ENCODE measurements at places on chromosomes 13 and 19.

DNA sequence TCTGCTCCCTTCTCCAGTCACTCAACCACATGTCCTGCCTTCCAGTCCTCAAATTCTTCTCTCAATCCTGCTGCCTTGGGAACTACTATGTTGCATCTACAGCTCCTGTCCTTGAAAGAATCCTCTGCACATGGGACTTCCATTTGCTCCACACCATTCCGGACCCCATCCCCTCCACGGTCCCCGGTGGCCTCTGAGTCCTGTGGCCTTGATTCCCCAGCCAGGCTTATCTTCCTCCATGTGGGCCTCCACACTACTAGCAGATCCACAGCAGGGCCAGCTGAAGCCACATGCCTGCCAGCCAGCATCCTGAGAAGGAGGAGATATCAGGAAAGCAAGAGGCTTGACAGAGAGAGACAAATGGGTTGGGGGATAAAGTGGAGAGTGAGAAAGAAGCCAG, 1323.8 kb downstream of the UQCRFS1 start:
- no peak for DNase-seq

DNA sequence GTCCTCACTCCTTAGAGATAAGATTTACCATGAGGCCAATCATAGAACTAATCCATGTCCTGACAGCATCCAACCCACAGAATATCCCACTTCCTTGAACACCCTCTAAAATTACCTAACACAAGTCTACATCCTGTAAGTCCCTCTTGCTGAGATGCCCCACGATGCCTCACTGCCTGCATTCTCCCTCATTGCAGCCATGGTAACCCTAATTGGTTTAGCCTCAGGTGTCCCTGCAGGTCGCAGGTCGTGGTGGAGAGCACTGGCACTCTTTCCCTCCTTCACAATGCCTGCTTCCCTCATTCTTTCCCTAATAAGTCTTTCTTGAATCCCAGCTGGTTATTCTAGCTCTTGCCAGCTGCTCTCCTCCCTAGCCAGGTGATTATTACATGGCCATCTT, 35.3 kb upstream of the MYO16 start:
- no peak for DNase-seq

- no peak for DNase-seq
These were observed 536.7 kb upstream of the ARGLU1 start for GRCh38 chr13:107104631-107105030.

DNA sequence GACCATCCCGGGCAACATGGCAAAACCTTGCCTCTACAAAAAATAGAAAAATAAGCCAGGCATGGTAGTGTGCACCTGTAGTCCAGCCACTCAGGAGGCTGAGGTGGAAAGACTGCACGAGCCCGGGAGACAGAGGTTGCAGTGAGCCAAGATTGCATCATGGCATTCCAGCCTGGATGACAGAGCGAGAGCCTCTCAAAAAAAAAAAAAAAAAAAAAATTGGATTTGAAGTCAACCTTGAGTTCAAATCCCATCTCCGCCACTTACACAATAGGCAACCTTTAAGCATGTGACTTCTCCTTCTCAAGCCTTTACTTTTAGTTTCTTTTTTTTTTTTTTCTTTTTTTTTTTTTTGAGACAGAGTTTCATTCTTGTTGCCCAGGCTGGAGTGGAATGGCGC, 12.0 kb downstream of the KASH5 start:
- no peak for DNase-seq

- no peak for DNase-seq
These were observed 21.3 kb downstream of the DNAJC3 start for GRCh38 chr13:95698047-95698749.

Measured in stimulated activated naive CD8-positive, alpha-beta T cell treated with anti-CD3 and anti-CD28 coated beads, Interleukin-15, Interleukin-2, amounts not matched to agents 100 U/mL and 50 U/mL, for 24 hours (primary cell).